Stimulated activated CD4-positive, alpha-beta T cell treated with anti-CD3 and anti-CD28 coated beads, TNF-alpha, amount 100 ng/mL, for 1 hour (primary cell): ENCODE measurements at places on chromosomes 6 and 20.

- DNase-seq, result no peak
Measured at GRCh38 chr6:128204616-128205015, 303.8 kb upstream of the THEMIS start.

GRCh38 chr6:100880149-100880852, 828 bp downstream of the ASCC3 start:
- DNase-seq, result no peak

- DNase-seq, result no peak
Measured at GRCh38 chr6:35146453-35146852, 5.3 kb upstream of the TCP11 start.

DNA sequence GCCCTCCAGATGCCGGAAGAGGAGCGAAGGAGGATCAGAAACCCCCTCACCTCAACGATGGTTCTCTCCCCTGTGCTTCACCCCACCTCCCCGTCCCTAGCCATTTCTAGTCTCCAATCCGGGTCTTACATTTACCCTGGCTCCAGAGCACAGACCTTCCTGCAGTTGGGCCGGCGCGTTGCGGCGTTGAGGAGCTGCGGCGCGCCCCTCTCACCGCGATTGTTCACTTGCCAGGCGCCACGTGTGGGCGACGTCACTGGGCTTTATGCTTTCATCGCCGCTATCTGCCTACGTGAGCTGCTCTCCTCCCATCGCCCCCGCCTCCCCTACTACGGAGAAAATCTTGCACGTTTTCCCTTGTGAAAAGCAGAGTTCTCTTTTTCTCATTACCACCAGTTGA, at the start of gene CRISP2:
Gene CRISP2, minus strand, starts transcription at position 198 of the 400 bp plus-strand sequence. CDS start 4,347 bp downstream, outside the sequence.
- DNase-seq, result no peak

- no peak for DNase-seq
Measured at GRCh38 chr6:27591699-27592480, 119.0 kb upstream of the ZNF184 start.

GRCh38 chr6:3561725-3562124, 104.9 kb upstream of the SLC22A23 start:
- no peak for DNase-seq

DNA sequence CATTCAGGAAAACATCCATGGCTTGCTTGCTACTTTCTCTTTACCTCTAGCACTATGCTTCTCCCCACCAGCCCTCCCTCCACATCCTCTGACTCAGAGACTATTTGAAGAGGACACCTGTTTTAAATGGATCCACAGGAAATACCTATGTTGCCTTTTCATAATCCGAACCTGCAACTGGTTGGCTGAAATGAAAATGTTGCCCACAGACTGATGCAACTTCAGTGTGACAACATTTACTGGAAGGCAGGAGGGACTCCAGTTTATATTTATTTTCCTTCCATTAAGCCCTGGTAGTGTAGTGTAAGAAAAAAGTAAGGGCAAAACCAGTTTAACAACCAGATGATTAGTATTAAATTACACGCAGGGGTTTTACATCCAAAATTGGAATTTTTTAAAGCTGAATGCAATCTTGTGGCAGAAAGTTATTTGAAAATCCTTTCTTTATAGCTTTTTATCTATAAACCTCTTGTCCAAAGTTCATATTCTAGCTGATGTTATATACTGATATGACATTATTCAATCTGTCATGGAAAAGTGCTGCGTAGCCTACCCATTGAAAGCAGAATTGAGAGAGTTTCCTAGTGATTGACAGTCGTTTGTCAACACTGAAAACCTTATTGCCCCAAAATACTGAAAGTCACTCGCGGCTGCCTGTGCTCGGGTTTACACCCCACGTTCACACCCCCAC, 881 bp upstream of the AIG1 start:
- no peak for DNase-seq

- no peak for DNase-seq
Measured at GRCh38 chr20:24775966-24776365, 173.1 kb upstream of the CST7 start.

- no peak for DNase-seq
Measured at GRCh38 chr6:104607501-104607900, 252.2 kb downstream of the HACE1 start.
